Heart right ventricle (tissue), 16 donors: ENCODE measurements at places on chromosomes 11 and 22. TPM values are rescaled to one million over a fixed set of nuclear protein-coding genes. Genes with fewer than 3 reads are reported as not detected.
A peak's percentile ranks its signal among the peaks of the same experiment; 100 is the strongest.

The HEPHL1 gene
- total RNA-seq: not detected

The FAT3 gene
- total RNA-seq: 0.75 TPM

The SAA2 gene
- total RNA-seq: not detected

The C11orf97 gene
- total RNA-seq: not detected

GRCh38 chr11:119626871-119627270 is 102.1 kb downstream of the NECTIN1 start:
- no peaks in the 10 kb centered on the region for H3K36me3 ChIP-seq
- no peak for DNase-seq
- no peak overlapping the region for H3K27ac ChIP-seq
- no peaks in the 10 kb centered on the region for H3K4me1 ChIP-seq

- no peak for DNase-seq
- H3K4me3 ChIP-seq: no peak overlapping the region
- H3K4me1 ChIP-seq: peaks cover 6% of the 10 kb centered on the region
- no peaks in the 10 kb centered on the region for H3K27me3 ChIP-seq
- no peak overlapping the region for H3K27ac ChIP-seq
These were observed 798.0 kb downstream of the DLG2 start for GRCh38 chr11:84829162-84829561.

DNA sequence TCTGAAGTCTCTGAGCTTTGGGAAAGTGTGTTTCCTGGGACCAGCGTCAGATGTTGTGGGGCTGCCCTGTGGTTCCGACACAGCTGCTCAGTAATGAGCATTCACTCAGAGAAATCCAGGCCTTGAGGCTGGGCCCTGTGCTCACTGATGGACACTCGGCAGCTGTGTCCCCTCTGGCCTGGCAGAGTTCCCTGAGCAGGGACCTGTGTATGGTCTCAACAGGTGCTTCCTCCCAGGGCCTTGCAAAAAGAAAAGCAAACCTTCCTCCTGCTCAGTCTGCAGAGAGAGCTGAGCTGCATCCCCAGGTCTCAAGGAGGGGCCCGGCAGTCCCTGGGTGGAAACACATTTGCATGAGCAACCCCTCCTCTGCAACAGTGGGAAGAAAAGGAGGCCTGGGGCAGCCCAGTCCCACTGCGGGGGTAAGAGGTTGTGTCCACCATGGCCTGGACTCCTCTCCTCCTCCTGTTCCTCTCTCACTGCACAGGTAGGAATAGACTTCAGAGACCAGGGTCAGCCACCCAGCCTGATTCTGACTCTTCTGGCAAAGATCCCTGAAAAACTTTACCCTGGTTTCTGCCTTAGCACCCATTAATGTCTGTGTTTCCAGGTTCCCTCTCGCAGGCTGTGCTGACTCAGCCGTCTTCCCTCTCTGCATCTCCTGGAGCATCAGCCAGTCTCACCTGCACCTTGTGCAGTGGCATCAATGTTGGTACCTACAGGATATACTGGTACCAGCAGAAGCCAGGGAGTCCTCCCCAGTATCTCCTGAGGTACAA is 131.2 kb downstream of the VPREB1 start:
- no peaks in the 10 kb centered on the region for H3K36me3 ChIP-seq
- no peak for DNase-seq
- no peak overlapping the region for H3K27ac ChIP-seq
- H3K27me3 ChIP-seq: peaks cover 14% of the 10 kb centered on the region
- no peak overlapping the region for H3K4me3 ChIP-seq
- no peaks in the 10 kb centered on the region for H3K4me1 ChIP-seq

- DNase-seq: no peak
- no peak overlapping the region for H3K4me3 ChIP-seq
- H3K27ac ChIP-seq: no peak overlapping the region
These were observed 634.9 kb downstream of the METTL15 start for GRCh38 chr11:28743061-28743550.

DNA sequence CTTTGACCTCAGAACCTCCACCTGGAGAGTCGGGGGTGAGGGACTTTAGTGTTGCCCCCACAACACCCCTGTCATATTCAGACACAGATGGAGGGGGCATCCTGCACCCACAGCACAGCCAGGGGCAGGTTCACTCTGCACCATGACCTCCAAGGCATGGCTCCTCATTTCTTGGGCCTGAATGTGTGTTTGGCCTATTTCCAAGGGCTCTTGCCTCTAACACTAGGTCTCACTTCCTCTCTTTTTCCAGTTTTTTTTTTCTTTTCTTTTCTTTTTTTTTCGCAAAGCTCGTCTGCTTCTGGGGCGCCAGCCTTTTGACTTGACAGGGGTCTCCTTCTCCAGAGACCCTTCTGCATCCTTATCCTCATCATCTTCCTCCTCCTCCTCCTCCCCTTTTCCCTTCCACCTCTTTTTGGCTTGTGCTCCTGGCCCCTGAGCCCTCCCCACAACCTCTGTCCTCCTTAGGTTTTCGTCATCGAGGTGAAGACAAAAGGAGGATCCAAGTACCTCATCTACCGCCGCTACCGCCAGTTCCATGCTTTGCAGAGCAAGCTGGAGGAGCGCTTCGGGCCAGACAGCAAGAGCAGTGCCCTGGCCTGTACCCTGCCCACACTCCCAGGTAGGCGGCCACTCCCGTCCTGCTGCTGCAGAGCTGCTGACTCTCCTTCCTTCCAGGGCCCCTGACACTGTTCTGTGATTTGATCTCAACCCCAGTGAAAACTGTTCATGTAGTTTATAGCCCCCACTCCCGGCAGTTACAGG is 3.8 kb downstream of the NCF4 start:
- no peaks in the 10 kb centered on the region for H3K36me3 ChIP-seq
- H3K4me1 ChIP-seq: no peaks in the 10 kb centered on the region
- no peak for DNase-seq
- H3K27ac ChIP-seq: no peak overlapping the region
- peaks cover 45% of the 10 kb centered on the region for H3K27me3 ChIP-seq

DNA sequence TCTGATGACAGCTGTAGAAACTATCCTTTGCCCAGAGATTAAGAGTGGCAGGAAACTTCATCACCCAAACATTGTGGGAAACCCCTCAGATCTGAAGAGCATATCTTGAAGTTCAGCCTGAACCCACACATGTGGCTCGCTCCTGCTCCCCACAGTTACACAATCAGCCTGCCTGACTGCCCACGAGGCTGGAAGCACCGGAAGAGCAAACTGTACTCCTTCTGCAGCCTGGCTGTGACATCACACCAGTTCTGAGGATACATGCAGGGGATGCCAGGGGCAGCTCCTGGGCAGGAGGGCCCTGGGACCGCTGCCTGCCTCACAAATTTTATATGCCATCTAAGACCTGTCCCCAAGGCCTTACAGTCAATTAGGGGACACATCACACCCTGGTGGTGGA is 444.4 kb downstream of the BUD13 start:
- DNase-seq: no peak
- no peak overlapping the region for H3K4me3 ChIP-seq

DNA sequence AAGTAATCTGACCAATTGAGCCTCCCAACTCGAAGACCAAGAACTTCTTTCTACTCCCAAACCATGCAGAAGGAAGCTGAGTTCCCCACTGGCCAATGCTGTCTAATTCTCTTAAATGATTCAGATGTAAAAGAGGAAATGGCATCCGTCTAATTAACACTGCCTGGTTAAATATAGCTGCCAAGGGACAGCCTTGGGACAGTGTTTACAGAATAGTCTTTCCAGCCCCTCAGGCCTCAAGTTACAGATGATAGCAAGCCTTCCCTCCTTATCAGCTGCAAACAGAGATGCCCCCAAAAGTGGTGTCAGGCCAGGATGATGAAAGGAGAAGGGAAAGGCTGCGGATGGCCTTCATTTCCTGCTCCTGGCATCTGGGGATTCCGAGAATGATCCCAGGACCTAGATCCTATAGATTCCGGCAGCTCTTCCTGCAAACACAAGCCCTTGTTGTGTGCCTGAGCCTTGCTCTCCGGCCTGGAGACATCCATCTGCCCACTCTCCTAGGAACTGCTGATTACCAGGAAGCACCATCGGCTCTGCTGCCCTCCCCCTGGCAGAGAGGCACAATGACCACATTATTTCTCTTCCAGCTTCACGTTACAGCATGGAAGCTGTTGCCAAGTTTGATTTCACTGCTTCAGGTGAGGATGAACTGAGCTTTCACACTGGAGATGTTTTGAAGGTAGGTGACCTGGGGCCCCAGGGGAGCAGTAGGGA is 13.5 kb upstream of the TMA7B start:
- DNase-seq: no peak
- no peaks in the 10 kb centered on the region for H3K4me1 ChIP-seq

DNA sequence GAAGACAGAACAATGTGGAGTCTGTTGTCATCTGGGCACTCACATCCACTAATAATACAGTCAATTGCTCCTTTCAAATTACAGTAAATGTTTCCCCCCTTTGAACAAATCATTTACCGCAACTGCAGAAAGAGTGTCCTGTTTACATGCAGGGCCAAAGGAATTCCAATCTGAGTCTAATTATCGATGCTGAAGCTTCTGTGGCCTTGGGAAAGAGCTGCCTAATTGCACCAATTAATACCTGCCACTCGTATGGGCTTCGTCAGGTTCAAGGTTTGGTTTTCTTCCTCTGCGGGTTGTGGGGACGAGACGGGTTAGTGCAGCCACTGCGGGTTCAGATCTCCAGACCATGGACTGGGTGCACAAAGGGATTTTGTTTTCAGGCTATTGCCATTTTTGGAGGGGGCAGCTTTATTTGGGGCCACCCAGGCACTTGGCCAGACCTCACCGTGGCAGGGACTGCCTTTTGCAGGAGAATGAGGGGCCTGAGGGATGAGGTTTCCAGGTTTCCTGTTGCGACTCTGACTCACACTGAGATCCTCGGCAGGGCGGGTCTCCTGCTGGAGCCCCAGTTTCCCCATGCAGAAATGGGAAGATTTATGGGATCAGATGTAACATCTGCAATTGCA is 147.6 kb downstream of the MIAT start:
- H3K36me3 ChIP-seq: no peaks in the 10 kb centered on the region
- no peak for DNase-seq
- no peaks in the 10 kb centered on the region for H3K4me1 ChIP-seq
- no peak overlapping the region for H3K27ac ChIP-seq
- no peaks in the 10 kb centered on the region for H3K27me3 ChIP-seq

GRCh38 chr11:22690871-22691270 is 24.5 kb downstream of the GAS2 start:
- no peak overlapping the region for H3K4me3 ChIP-seq
- DNase-seq: no peak
- no peaks in the 10 kb centered on the region for H3K36me3 ChIP-seq
- H3K27ac ChIP-seq: no peak overlapping the region
- H3K27me3 ChIP-seq: no peaks in the 10 kb centered on the region

DNA sequence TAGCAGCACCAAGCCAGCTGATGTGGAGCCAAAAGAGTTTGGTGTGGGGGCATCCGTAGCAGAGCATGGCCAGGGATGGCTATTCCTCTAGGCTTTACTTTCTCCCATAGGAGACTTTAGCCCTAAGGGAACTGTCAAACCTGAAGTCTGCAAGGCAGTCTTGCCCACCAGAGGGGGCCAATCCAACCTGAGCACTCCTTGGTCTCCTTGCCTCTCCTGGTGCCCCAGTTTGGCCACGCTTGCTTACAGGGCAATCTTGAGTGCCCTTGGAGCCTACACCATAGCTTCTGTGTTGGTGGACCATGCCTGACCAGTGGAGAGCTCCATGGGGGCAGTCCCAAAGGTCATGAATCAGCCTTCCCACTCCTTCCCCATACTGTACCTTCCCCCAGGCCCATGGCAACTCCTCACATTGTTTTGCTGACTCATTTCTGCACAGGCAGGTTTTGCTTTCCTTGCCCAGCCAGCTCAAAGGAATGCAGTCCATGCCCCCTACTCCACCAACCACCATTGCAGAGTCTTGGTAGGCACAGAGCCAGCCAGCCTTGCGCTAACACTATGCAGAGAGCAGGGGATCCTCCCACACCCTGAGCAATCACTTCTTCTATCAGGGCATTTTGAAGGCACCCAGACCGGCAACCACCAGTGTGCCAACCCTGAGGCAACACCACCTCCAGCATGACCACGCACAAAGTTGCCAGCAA is 1421.2 kb upstream of the RAG2 start:
- H3K4me3 ChIP-seq: no peak overlapping the region
- H3K36me3 ChIP-seq: no peaks in the 10 kb centered on the region
- DNase-seq: no peak
- no peak overlapping the region for H3K27ac ChIP-seq

GRCh38 chr22:48890693-48891554 is 936.7 kb downstream of the BRD1 start:
- no peak overlapping the region for H3K27ac ChIP-seq
- no peak overlapping the region for H3K4me3 ChIP-seq
- no peaks in the 10 kb centered on the region for H3K4me1 ChIP-seq
- no peaks in the 10 kb centered on the region for H3K36me3 ChIP-seq
- peak; percentile 1 for DNase-seq

GRCh38 chr11:78417175-78417887 is at the start of gene GAB2:
TSS of gene GAB2 (minus strand) at chr11:78417820. CDS start at chr11:78417720, 100 bp downstream.
- peak within 1 kb of the TSS; percentile 95 for H3K27ac ChIP-seq
- H3K4me3 ChIP-seq: peak within 1 kb of the TSS; percentile 81
- H3K4me1 ChIP-seq: peaks cover 70% of the 10 kb centered on the region
- no peak for DNase-seq

DNA sequence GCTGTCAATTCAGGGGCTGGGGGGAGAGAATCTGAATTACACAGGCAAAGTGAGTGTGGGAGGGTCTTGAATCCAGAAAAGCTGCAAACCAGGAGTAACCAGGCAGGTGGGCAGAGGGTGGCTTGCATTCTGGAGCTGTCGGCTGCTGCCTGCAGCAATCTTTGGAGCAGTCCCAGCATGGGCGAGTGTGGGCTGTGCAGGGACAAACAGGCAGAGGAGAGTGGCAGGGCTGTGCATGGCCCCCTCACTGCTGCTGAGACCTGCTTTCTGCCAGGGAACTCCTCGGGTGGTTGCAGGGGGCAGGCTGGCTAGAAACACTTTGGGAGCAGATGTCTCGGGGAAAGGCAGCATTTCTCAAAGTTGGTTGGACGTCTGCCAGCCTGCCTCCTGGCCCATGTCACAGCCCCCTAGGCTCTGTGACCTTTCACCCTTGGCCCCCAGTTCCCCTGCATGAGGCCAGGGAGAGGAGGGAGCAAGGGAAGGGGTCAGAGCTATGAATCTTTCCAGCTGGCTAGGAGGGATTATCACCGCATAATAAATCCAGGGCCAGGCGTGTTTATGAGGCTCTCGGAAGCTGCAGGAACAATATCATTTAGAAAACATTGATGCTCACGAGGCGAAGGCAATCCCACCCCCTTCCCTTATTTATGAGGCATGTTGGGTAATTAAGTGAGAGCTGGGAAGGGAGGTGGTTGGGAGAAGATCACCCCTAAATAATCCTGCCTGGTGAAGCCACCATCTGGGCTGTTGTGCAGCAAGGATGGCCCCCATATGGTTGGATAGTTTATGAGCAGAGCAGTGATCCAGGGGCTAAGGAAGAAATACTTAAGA is 212.3 kb upstream of the NCAM1 start:
- no peaks in the 10 kb centered on the region for H3K27me3 ChIP-seq
- H3K27ac ChIP-seq: no peak overlapping the region
- H3K4me3 ChIP-seq: no peak overlapping the region
- no peaks in the 10 kb centered on the region for H3K36me3 ChIP-seq
- H3K4me1 ChIP-seq: no peaks in the 10 kb centered on the region
- DNase-seq: no peak

- H3K4me3 ChIP-seq: no peak overlapping the region
- H3K4me1 ChIP-seq: peaks cover 42% of the 10 kb centered on the region
- no peaks in the 10 kb centered on the region for H3K36me3 ChIP-seq
- DNase-seq: no peak
- H3K27me3 ChIP-seq: no peaks in the 10 kb centered on the region
These were observed 21.1 kb downstream of the RTN4R start for GRCh38 chr22:20247010-20247505.
